Stimulated activated CD4-positive, alpha-beta T cell treated with anti-CD3 and anti-CD28 coated beads, TNF-alpha, amount 100 ng/mL, for 4 hours (primary cell): ENCODE measurements at places on chromosomes 6 and 20.

- no peak for DNase-seq
Measured at GRCh38 chr6:147759093-147759492, 250.6 kb downstream of the SAMD5 start.

GRCh38 chr6:161100072-161100471 is 108.5 kb downstream of the MAP3K4 start:
- no peak for DNase-seq

DNA sequence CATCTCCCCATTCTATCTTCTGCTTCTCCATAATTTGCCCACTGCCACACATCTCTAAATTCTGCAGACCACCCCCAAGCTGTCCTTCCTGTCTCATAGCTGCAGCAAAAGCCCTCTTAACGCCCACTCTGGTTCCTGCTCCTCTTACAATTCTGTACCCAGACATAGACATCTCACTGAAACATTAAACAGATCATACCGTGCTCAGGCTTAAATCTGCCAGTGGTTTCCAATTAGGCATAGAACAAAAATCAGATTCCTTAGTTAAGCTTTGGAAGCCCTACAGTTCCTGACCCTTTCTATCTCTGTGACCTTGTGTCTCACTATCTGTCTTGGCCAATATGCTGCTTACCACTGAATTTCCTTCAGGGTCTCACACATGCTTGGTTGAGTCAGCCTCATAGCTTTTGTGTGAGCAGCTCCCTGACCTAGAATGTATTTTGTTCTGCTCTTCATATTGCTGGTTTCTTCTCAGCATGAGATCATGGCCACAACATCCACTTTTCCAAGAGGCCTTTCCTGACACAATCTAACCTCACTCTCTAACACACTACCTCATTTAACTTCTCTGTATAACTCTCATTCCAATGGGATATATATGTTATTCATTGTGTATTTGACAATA is 749.7 kb downstream of the MAFB start:
- no peak for DNase-seq

GRCh38 chr6:90938122-90938521 is 351.2 kb upstream of the MAP3K7 start:
- DNase-seq: no peak

DNA sequence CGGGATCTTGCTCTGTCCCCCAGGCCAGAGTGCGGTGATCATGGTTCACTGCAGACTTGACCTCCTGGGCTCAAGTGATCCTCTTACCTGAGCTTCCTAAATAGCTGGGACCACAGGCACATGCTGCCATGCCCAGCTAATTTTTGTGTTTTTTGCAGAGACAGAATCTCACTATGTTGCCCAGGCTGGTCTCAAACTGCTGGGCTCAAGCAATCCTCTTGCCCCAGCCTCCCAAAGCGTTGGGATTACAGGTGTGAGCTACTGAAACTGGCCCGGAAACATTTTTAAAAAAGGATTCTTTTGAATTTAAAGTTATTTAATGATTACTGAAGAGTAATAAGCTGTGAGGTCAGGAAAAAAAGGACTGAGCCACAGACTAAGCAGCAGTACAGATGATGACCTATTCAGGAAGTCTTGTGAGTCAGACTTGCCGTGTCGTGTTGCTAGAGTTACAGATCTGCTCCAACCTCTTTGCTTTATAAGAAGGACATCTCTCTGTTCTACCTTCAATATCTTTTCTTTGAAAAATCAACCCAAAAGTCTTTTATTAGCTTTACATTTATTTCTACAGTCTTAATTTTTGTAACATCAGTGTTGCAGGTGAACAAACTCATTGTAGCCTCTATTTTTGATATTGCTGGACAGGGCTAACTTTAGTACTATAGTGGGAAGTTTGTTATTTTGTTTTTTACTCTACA is 108.7 kb downstream of the NCOA3 start:
- DNase-seq: peak; percentile 60
